Activated CD4-positive, alpha-beta T cell treated with anti-CD3 and anti-CD28 coated beads, Interleukin-2, amount 10 ng/mL, durations not matched to agents 7 days and 5 days (primary cell): ENCODE measurements at places on chromosomes 5 and 9. TPM values are rescaled to one million over a fixed set of nuclear protein-coding genes. Genes with fewer than 3 reads are reported as not detected.

- no peak overlapping the region for H3K4me3 ChIP-seq
- H3K4me1 ChIP-seq = no peaks in the 10 kb centered on the region
- no peak for DNase-seq
- H3K36me3 ChIP-seq = no peaks in the 10 kb centered on the region
- H3K27ac ChIP-seq = no peak overlapping the region
Observed at GRCh38 chr9:134607971-134608370, 33.6 kb upstream of the COL5A1 start.

DNA sequence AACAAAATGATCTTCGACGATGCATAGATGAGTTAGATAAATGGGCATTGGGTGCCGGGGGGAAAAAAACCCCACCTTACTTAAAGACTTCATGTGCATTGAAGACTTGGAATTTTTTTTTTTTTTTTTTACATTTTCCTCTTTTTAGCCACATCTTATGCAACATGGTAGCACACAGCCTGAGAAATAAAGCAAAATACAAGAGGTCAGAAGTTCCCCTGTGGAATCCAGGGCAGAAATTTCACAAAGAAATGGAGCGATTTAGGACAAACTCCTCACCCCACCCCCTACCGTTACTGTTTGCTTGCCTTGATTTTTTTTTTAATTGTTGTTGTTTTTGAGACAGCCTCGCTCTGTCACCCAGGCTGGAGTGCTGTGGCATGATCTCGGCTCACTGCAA, 153.2 kb downstream of the GOLPH3 start:
- DNase-seq = no peak
- H3K27me3 ChIP-seq = no peaks in the 10 kb centered on the region
- H3K4me1 ChIP-seq = peaks cover 35% of the 10 kb centered on the region
- peak overlapping the region; percentile 65 for H3K4me3 ChIP-seq
- H3K27ac ChIP-seq = peak overlapping the region; percentile 96

- H3K36me3 ChIP-seq = no peaks in the 10 kb centered on the region
- DNase-seq = no peak
- no peaks in the 10 kb centered on the region for H3K4me1 ChIP-seq
- H3K27me3 ChIP-seq = peaks cover 2% of the 10 kb centered on the region
Observed at GRCh38 chr5:123171259-123171658, 82.2 kb downstream of the PRDM6 start.

ROR2 gene
- 0.48 TPM for total RNA-seq

GRCh38 chr5:140827704-140828361, at the start of gene PCDHA6:
Gene PCDHA6 (plus strand): TSS chr5:140827960. CDS start chr5:140828092, 132 bp downstream.
- H3K36me3 ChIP-seq = no peaks in the 10 kb centered on the region
- H3K4me1 ChIP-seq = no peaks in the 10 kb centered on the region
- peaks cover 2% of the 10 kb centered on the region for H3K27me3 ChIP-seq
- DNase-seq = no peak
- no peak within 1 kb of the TSS for H3K27ac ChIP-seq

PPP3R2 gene
- total RNA-seq = not detected

DNA sequence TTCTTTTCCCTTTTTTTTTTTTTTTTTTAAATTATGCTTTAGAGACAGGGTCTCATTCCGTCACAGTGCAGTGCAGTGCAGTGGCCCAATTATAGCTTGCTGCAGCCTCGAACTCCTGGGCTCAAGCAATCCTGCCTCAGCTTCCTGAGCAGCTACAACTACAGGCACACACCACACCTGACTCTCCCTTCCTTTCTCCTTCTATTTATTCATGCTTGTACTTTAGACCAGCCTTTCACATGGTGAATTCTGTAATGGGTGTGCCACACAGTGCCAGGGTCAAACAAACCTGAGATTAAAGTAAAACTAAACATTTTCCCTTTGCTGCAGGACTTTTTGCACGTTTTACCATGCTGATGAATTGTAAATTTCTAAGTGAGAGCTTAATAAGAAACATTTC, 8.0 kb downstream of the SH3RF2 start:
- no peaks in the 10 kb centered on the region for H3K36me3 ChIP-seq
- peaks cover 17% of the 10 kb centered on the region for H3K27me3 ChIP-seq
- no peak overlapping the region for H3K4me3 ChIP-seq
- DNase-seq = no peak
- H3K4me1 ChIP-seq = peaks cover 44% of the 10 kb centered on the region

- no peak overlapping the region for H3K4me3 ChIP-seq
- H3K4me1 ChIP-seq = peaks cover 18% of the 10 kb centered on the region
- no peak overlapping the region for H3K27ac ChIP-seq
- DNase-seq = no peak
Observed at GRCh38 chr9:129434187-129434586, 186.7 kb downstream of the C9orf50 start.

PRSS3 gene
- not detected for total RNA-seq

DNA sequence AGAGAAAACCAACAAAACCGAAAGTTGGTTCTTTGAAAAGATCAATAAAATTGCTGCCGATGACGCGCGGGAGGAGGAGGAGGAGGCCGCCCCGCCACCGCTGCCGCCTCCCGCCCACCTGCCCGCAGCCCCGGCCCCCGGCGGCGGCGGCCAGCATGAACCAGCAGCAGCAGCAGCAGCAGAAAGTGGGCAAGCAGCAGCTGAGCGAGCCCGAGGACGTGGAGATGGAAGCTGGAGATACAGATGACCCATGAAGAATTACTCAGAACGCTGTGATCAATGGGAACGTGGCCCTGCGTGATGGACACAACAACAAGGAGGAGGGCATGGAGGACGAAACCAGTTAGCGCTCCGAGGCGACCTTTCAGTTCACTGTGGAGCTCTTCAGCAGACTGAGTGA, 53.9 kb upstream of the EFNA5 start:
- no peaks in the 10 kb centered on the region for H3K4me1 ChIP-seq
- H3K27me3 ChIP-seq = peaks cover 13% of the 10 kb centered on the region
- H3K4me3 ChIP-seq = no peak overlapping the region
- DNase-seq = no peak

DNA sequence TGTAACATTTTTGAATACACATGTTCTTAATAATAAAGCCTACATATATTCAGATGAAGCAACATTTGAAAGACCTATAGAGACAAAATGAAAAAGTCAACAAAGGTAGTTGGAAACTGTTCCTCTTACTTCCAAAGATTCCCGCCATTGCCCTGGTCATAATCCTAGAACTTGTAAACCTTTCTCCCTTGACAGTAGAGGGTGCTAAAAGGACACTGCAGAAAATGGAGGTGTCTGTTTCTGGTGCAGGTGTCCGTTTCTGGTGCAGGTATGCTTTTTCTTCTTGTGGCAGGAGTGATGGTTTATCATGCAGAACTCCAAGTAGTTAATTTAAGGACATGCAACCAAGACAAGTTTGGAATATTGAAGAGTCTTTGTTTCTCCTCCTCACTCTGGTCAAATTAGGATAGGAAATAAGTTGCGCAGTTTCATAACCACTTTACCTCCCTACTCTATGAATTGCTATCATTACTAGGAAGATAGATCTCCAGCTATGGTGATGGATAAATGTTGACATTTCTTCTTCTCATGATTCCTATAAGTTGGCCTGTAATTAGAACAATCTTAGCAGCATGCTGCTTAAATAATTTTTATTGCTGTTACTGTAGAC, 56.0 kb upstream of the FAM174A start:
- no peaks in the 10 kb centered on the region for H3K36me3 ChIP-seq
- peak; percentile 12 for DNase-seq
- no peaks in the 10 kb centered on the region for H3K4me1 ChIP-seq
- H3K27ac ChIP-seq = no peak overlapping the region
- no peak overlapping the region for H3K4me3 ChIP-seq

CCL27 gene
- not detected for total RNA-seq

DNA sequence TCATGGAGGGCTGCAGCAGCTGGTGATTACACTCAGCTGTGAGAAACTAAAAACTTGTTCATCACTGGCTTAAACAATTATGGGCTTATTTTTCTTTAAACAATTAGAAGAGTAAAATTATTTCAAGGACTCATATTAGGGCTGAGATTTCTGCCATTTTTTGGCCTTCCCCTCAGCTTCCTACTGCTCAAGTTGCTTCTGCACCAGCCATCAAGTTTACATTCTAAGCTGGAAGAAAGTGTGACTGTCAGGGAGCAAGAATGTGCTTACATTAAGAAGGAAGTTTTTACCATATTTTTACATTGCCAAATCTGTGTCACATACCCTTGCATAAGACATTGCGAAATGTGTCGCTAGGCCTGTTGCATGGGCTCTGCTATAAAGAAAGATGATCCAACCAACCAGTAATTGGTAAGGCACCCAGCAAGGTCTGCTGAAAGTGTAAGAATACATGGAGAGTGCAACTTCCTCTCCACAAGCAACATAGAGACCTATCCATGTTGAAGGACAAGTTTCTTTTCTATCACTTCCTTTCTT, 260.3 kb upstream of the CDH10 start:
- H3K36me3 ChIP-seq = no peaks in the 10 kb centered on the region
- H3K4me3 ChIP-seq = no peak overlapping the region
- DNase-seq = no peak
- no peaks in the 10 kb centered on the region for H3K27me3 ChIP-seq
- H3K27ac ChIP-seq = no peak overlapping the region

DNA sequence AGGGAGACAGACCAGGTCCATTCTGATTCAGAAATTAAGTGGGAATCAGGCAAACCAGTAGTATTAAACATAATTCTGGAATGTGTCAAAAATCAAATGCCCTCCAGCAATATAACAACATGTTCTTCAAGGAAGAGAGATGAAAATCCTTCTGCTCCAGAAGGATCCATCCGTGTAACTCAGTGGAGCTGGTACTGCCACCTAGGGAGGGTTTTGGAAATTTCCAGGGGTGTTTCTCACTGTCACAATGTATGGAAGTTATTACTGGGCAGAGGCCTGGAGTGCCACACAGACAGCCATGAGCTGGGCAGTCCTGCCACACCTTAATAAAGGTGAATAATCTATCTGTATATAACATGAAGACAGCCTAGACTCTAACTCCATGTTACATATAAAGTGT, 87.5 kb downstream of the TTLL11 start:
- DNase-seq = no peak
- no peaks in the 10 kb centered on the region for H3K27me3 ChIP-seq
- no peaks in the 10 kb centered on the region for H3K36me3 ChIP-seq
- no peak overlapping the region for H3K4me3 ChIP-seq
- no peaks in the 10 kb centered on the region for H3K4me1 ChIP-seq
- no peak overlapping the region for H3K27ac ChIP-seq

- H3K4me3 ChIP-seq = no peak overlapping the region
- H3K27me3 ChIP-seq = no peaks in the 10 kb centered on the region
- H3K27ac ChIP-seq = no peak overlapping the region
- DNase-seq = no peak
- no peaks in the 10 kb centered on the region for H3K36me3 ChIP-seq
Observed at GRCh38 chr5:10655161-10655971, 91.5 kb downstream of the ANKRD33B start.

DNA sequence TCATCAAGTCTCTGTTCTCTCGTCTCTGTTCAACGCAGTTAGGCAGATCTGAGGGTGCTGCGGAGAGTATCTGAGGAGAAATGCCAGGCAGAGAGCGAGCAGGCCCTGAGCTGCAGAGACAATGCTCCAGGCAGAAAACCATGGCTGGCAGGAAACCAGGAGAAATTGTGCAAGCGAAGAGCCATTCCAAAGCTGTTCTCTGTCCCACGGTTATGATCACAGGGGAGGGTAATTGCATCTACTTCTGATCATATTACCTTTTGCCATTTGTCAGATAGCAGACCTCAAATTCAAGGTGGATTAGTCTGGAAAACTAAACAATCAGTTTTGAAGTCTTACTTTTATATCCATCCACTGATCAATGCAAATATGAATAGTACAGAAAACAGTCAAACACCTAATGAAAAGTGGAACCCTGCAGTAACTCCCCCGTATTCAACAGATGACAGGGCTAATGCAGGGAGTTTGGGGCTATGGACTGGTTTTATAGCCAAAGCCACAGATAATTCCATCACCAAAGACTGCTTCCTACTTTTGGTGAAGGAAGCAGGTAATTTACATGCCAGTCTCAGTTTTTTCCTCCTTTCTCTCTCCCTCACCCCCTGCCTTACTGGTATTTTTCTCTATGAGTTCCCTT, 228.0 kb downstream of the DCP2 start:
- no peak for DNase-seq
- H3K27ac ChIP-seq = no peak overlapping the region
- H3K36me3 ChIP-seq = no peaks in the 10 kb centered on the region
- H3K4me1 ChIP-seq = no peaks in the 10 kb centered on the region
- H3K4me3 ChIP-seq = no peak overlapping the region
- H3K27me3 ChIP-seq = no peaks in the 10 kb centered on the region

DNA sequence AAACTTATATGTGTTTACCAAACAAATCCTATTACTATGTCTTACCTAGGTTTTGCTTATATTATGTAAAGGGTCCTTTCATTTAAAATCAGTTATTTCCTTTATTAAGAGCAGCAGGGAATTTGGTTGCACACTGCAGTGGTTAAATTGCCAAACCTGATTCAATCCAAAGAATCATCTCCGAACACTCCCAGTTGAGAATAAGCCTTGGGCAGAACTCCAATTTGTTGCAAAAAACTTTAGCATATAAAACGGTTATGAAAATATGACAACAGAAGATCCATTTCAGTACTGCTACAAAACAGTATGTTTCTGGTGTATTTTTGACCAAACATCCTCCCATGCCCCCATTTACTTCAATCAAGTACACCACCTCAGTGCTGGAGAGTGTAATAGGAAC, 587.0 kb upstream of the GRAMD2B start:
- H3K27me3 ChIP-seq = no peaks in the 10 kb centered on the region
- H3K27ac ChIP-seq = no peak overlapping the region
- H3K36me3 ChIP-seq = no peaks in the 10 kb centered on the region
- H3K4me3 ChIP-seq = no peak overlapping the region
- no peak for DNase-seq

DNA sequence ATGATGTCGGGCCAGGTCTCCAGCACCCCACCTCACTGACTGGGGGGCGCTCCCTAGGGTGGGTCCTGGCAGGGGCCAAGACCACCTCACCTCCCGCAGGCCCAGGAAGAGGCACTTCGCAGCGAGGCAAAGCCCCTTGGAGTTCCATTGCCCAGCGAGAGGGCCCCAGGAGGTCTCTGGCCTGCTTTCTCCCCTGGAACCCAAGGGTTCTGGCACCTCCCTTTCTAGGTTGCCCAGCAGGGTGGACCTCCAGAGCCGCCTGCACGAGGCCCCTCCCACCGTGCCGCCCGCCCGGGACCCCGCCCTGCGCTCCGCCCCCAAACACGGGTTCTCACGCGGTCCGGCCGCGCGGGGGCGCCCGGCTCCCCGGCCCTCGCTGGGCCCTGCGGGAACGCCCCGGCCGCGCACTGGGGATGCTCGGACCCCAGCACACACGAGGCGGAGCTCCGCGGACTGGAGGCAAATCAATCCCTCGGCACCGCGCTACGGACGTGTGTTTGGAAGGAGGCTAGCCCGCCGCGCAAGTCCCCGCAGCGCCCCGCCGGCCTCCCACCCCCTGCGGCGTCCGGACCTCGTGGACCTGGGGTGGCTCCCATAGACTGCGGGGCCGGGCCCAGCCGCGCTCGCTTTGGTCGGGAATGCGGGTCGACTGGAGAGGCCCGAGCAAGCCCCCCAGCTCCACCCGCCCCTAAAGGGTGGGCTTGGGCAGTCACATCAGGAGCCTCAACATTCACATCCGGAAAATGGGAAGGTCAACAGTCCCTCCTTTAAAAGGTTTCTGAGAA, 99.5 kb upstream of the LMX1B start:
- peak; percentile 52 for DNase-seq
- no peak overlapping the region for H3K27ac ChIP-seq
- H3K4me1 ChIP-seq = peaks cover 25% of the 10 kb centered on the region
- no peak overlapping the region for H3K4me3 ChIP-seq

- no peak overlapping the region for H3K4me3 ChIP-seq
- H3K36me3 ChIP-seq = no peaks in the 10 kb centered on the region
- no peaks in the 10 kb centered on the region for H3K27me3 ChIP-seq
- no peak for DNase-seq
Observed at GRCh38 chr5:173928871-173929574, 40.9 kb downstream of the CPEB4 start.

- peaks cover 23% of the 10 kb centered on the region for H3K27me3 ChIP-seq
- H3K4me3 ChIP-seq = peak overlapping the region; percentile 0
- H3K36me3 ChIP-seq = peaks cover 1% of the 10 kb centered on the region
- H3K4me1 ChIP-seq = peaks cover 29% of the 10 kb centered on the region
Observed at GRCh38 chr9:127004946-127005769, 90.6 kb downstream of the RALGPS1 start.

SEMA4D gene
- total RNA-seq = 334 TPM
